Stimulated activated CD4-positive, alpha-beta T cell treated with anti-CD3 and anti-CD28 coated beads, Interleukin-4, amount 100 ng/mL, for 1 hour (primary cell): ENCODE measurements at places on chromosomes 16 and 17.
A peak's percentile ranks its signal among the peaks of the same experiment; 100 is the strongest.

- no peak for DNase-seq
These were observed 24.9 kb upstream of the MYH2 start for GRCh38 chr17:10574324-10574723.

DNA sequence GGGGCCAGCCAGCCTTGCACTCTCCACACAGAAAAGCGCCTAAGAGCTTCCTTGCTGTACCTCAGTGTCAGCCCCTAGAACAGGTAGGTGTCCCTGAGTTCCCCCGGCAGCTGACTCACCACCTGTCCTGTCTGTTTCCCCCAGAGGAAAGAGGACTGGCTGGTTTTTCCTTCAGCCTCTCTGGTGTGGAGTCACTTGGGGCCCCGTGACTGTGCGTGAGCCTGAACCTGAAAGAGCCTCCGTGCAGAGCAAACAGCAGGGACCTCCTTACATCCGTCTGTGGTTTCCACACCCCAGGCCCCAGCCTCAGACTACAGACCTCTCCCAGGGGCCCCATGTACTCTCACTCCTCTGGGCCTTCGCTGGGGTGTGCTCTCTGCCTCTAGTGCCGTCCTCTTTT, 87.8 kb downstream of the GNAO1 start:
- peak; percentile 43 for DNase-seq

GRCh38 chr17:78409191-78409928, 30.9 kb downstream of the PGS1 start:
- no peak for DNase-seq

- DNase-seq: no peak
These were observed 15.5 kb downstream of the ZNHIT3 start for GRCh38 chr17:36501963-36502362.

- no peak for DNase-seq
These were observed 12.8 kb downstream of the RECQL5 start for GRCh38 chr17:75654176-75654575.

DNA sequence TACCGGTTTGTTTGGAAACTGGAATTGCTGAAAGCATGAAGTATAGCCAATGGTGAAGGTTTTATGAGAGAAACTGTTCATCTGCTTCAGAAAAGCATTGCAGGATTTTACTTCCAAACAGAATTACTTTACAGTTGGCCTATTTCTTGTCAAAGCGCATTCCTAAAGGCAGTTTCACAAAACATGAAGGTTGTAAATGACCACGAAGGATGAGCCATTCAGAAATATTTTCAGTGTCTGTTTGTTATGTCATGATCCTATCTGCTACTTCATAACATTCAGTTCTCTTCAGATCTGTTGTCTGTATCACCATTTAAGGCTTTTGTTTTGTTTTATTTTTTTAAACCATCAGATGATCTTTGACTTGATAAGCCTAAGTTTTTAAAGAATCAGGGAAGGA, 45.7 kb downstream of the AATF start:
- no peak for DNase-seq
